ENCODE measurements at places on chromosomes 1 and 21. TPM values are rescaled to one million over a fixed set of nuclear protein-coding genes. Genes with fewer than 3 reads are reported as not detected.

Gene CASZ1
- 4.2 TPM for polyA plus RNA-seq

Gene LAPTM5
- 219 TPM for polyA plus RNA-seq

DNA sequence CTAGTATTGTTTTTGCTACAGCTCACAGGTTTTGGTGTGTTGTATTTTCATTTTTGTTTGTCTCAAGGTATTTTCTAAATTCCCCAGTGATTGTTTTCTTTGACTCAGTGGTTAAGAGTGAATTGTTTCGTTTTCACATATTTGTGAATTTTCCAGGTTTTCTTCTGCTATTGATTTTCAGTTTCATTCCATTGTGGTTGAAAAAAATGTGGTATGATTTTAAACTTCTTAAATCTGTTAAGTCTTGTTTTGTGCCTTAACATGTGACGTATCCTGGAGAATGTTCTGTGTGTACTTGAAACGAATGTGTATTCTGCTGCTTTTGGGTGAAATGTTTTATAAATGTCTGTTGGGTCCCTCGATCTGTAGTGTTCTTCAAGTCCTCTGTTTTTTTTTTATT lies 117.9 kb downstream of the KIF26B start:
- DNase-seq, result no peak

- DNase-seq, result peak; percentile 71
Measured at GRCh38 chr1:22039594-22040285, 12.8 kb upstream of the CDC42 start.

DNA sequence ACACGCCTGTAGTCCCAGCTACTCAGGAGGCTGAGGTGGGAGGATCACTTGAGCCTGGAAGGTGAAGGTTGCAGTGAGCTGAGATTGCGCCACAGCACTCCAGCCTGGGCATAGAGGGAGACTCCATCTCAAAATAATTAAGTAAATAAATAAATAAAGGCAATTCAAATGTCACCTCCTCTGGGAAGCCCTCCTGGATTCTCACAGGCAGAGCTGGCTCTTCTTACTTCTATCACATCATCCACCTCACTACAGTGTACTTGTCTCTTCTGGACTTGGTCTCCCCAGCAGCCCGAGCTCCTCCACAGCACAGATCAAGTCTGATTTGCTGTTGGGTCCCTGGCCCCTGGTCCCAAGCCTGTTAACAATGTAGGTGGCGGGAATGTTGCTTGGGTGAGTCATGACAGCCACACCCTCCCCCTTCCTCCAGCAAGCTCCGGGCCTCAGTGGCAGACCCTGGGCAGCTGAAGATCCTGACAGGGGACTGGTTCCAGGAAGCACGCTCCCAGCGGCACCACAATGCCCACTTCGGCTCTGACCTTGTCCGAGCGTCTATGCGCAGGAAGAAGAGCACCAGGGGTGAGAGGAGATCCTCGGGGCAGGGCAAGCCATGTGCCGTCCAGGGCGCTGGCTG lies 5.3 kb downstream of the SYTL1 start:
- no peak for DNase-seq

GRCh38 chr1:57072401-57073110 lies 106.7 kb upstream of the C8B start:
- no peak for DNase-seq

DNA sequence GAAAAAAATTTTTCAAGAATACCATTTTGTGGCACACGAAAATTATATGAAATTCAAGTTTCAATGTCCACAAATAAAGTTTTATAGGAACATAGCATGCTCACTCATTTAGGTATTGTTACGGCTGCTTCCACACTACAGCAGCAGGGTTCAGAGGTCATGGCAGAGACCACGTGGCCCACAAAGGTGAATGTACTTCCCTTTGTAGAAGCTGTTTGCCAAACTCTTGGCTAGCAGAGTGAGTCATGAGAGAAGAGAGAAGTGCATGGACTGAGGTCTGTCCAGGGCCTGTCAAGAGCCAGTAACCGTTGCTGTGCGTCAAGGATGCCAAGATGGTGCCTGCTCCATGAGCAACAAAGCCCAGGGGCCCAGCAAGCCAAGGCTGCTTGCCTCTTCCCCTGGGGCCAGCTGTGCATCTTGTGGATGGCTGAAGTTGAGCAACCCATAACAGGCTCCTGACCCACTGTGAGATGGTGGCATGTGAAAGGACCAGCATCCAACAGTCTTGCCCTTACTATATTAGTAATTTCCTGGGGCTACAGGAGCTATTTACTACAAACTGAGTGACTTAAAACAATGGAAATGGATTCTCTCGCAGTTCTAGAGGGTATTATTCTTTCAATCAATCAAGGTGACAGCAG lies 64.8 kb upstream of the ATP5PO start:
- DNase-seq, result no peak
